ENCODE measurements at places on chromosomes 2 and 18.

GRCh38 chr2:66428986-66429612, 5.8 kb upstream of the MEIS1 start:
- no peak for DNase-seq

GRCh38 chr18:72704202-72704601, 160.1 kb upstream of the CBLN2 start:
- DNase-seq: no peak

- no peak for DNase-seq
Observed at GRCh38 chr2:199742884-199743283, 108.1 kb downstream of the FTCDNL1 start.

DNA sequence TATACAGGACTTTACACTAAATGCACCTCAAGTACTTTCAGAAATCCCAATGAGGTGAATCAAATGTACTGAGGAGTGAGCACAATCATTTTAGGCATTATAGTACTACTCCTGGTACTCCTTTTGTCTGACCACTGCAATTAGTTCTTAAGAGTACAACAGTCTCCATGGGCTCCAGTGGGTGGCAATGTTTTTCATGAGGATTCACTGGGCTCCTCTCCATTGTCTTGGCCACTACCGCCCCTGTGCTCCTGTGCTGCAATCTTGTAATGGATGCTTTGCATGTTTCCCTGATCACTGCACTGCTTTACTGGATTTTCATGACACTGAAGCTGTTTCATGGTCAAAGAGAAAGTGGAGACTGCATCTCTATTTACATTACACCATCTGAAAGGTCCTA, 268.5 kb upstream of the ZSWIM2 start:
- DNase-seq: no peak

GRCh38 chr2:153567367-153567766, 88.8 kb upstream of the RPRM start:
- no peak for DNase-seq

DNA sequence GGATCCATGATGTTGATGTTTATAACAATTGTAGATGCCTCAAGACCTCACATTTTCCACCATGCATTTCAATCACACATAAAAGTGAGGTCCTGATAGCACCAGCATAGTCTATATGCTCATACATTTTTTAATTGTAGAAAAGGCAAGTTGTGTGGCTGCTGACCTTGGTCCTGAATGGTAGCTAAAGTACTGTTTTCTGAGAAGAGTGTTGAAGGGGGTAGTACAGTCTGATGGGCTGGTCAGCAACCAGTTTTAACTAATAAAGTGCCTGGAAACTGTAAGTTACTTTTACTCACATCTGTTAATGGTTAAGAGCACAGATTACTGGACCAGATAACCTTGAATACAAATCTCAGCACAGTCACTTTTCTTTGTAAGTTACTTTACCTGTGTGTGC, 15.9 kb downstream of the ZNF638 start:
- no peak for DNase-seq

DNA sequence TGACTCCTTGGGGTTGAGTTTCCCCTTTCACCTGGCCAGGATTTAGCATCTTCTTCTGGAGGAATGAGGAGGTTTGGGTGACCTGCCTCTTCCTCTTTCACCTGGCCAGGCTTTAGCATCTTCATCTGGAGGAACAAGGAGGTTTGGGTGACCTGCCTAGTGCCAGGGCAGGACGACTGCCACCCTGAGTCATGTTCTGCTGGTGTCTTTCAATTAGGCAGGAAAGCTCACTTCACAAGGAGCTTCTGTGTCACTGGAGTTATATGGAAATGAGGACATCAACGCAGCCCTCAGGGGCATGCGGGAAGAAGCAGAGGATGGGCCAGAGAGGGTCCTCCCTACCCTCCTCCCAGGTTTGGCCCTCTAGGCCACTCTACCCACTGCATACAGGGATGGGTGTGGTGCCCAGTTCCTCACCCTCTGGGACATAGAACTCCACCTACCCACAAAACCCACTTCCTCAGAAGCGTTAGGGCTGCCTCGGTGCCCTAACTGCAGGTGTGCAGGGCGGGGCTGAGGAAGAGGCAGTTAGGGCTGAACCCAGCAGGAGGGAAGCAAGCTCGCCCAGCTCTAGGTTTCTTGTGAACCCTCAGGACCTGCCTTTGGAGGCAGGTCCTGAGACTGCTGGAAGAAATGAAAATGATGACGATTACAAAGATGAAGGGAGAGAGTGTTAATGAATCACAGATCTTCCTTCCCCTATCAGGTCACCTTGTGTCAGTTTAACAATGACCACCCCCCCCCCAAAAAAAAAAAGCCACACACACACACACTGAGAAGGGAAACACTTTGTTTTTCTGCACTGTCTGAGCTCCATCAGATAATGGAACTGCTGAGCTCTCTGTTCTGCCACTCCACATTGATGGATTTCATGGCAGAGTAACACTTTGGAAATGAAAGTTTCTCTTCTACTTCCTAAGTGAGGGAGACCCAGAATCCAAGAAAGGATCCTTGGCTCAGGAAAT, 71.0 kb downstream of the ARL4C start:
- DNase-seq: no peak

GRCh38 chr2:152154462-152154861, 21.1 kb downstream of the STAM2 start:
- DNase-seq: no peak

DNA sequence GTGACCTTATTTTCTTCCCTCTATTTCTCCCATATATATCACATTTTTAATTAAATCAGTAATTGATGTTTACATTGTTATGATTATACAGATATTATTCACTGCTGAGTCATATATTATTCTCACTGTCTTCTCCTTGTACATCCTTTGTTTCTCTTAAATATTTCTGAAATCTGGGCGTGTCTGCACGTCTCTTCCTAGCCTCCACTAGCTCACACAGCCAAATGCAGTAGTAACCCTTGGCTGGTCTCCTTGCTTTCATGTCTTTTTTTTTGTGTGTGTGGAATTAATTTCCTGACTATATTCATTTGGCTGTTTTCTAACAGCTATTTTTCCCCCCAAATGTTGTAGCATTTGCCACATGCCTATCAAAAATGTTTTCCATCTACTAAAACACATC, 15.8 kb downstream of the CCNYL1 start:
- no peak for DNase-seq

DNA sequence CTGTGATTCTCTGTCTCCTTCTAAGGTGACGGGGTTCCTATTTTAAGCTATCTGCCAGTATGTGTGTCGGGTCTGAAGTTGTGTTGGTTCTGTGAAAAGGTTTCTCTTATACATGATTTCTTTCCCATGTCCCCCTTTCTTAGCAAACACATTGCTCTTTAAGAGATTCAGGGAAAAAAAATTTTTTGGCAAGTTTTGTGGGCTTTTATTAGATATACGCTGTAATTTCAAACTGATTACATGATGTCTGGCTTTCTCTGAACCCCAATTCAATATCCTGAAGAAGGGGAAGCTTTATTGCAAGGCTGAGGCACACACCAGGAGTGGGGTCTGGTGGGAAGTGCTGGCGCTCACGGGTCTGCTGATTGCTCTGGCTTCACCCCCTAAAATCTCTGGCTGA, 210.6 kb downstream of the AGPS start:
- DNase-seq: no peak

DNA sequence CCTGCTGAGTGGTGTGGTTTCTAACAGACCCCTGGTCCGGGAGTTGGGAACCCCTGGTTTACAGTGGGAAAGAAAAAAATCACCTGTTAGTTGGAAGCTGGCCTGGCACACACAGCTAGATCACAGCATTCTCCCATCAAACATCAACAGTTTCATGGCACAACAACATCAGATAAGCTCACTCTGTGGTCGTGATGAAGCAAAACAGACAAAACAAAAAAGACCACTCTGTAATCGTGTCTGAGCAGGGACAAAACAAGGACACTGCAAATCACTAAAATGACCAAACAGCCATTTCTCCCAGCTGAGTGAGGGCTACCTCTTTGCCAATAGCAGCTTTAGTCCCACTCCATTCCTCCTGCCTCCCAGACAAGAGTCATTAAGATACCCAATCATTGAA, 9.0 kb upstream of the IMPACT start:
- DNase-seq: no peak

DNA sequence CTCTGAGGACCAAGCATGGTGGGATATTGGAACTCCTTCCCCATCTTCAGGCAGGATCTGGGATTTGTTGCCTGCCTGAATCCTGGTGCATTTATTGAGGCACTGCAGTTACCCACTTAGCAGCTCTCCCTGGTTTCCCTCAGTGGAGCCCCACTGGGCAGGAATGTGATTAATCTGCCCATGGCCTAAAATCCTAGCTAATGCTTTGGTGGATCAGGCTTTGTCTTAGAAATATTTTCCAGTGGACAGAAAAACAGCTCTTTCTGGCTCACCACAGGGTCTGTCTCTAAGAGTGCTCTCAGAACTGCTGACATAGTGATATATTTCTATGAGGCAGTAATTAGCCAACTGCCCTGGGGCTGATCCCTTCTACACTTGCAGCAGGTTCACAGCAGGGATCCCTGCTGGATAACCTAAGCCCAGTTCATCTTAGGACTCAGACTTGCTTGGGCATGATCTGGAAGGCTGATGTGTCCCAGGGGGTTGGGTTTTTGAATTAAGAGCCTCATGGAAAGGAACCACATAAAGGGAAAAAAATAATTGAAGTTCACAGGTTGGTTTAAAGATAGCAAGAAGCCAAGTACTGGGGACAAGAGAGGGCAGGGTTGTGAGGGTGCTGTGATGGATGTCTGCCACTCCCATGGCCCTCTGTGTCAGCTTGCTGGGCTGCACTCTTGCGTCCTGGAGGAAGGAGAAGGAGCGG, 44.3 kb upstream of the ZDBF2 start:
- no peak for DNase-seq

DNA sequence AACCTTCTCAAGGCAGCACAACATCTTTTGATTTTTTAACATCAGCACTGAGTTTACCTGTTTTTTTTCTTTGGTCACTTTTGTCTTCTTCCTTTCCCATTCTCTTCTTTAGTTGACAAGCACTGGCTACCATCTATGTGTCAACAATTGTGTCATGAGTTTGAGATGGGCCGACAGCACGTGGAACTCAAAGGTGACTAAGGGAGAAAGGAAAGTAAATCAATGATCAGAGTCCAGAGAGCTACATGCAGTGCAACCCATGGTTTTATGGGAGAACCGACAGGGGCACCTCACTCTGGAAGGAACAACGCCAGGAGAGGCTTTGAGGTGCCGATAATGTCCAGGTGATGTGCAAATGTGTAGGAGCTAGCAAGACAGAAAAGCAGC, 755.5 kb downstream of the RNF144A start:
- DNase-seq: no peak

All from stimulated activated CD8-positive, alpha-beta memory T cell treated with anti-CD3 and anti-CD28 coated beads, Interleukin-4, amount 100 ng/mL, for 24 hours (primary cell).